ENCODE measurements at places on chromosomes 1 and 21. TPM values are rescaled to one million over a fixed set of nuclear protein-coding genes. Genes with fewer than 3 reads are reported as not detected.

The KRTAP19-4 gene
- not detected for total RNA-seq

The AQP10 gene
- not detected for total RNA-seq

The CHI3L2 gene
- total RNA-seq: 0.72 TPM

The CFHR1 gene
- 0.23 TPM for total RNA-seq

The HAO2 gene
- total RNA-seq: not detected

The CLDN19 gene
- total RNA-seq: not detected

The MECR gene
- total RNA-seq: 24.9 TPM

The DCLRE1B gene
- total RNA-seq: 10.5 TPM

The KCNE2 gene
- total RNA-seq: not detected

The LDLRAD1 gene
- not detected for total RNA-seq

The KLHDC8A gene
- 0.79 TPM for total RNA-seq

The MAEL gene
- not detected for total RNA-seq

The FCRLB gene
- total RNA-seq: 1.6 TPM

The RAB42 gene
- 3.5 TPM for total RNA-seq

The FLG2 gene
- not detected for total RNA-seq

The CAMK1G gene
- 0.20 TPM for total RNA-seq
